NCI-H1105 treated with DMSO at 0.1 percent for 48 hours (cell line): ENCODE measurements at places on chromosomes 6 and 20.
A peak's percentile ranks its signal among the peaks of the same experiment; 100 is the strongest.

DNA sequence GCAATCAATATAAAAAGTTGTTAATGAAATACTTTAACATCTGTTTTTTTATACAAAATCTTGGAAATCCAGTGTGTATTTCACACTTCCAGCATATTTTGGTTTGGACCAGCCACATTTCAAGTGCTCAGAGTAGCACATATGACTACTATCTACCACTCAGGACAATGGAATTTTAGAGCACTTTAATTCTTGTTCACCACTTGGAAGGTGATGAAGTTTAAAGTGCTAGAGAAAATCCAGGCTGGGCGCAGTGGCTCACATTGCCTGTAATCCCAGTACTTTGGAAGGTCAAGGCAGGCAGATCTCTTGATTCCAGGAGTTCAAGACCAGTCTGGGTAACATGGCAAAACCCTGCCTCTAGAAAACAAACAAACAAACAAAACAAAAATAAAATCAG lies 6.1 kb upstream of the SLC35B3 start:
- DNase-seq, result no peak

DNA sequence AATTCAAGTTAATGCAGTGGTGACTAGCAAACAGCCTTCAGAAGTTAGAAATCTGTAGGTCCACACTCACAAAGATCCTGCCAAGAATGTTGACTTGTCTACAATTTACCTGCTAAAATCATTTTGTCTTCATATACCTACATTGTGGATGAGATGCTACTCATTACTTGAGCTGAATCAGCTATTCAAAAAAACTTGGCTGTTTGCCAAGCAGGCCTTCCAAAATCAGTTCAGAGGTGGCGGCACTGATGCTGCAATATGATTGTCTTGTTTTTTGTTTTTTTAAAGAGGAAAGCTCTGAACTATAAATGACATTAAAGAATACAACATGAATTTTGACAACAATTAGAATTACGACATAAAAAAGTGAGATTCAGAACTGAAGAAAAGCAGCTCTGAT lies 354.7 kb upstream of the KHDRBS2 start:
- peak; percentile 27 for DNase-seq

- DNase-seq, result peak; percentile 34
These were observed 68.1 kb downstream of the HFE start for GRCh38 chr6:26155061-26155930.

DNA sequence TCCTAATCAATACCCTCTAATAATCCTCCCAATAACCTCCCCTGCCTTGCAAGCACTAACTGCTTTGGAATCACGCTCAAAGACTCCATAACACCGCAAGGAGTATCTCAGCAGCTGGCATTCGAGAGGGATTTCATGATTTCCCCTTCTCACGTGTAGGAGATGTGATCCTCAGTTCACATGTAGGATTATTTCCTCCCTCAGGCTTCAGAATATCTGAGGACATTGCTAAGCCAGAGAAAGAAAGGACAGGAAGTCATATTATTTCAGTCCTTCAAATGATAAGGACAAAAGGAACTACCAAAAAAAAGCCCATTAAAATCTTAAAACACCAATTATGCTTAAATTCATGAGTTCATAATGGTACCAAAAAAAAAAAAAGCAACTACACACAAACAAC lies 122.9 kb downstream of the NFATC2 start:
- no peak for DNase-seq

GRCh38 chr6:137881522-137881886 lies 14.4 kb downstream of the TNFAIP3 start:
- no peak for DNase-seq

GRCh38 chr6:136921381-136921935 lies 643 bp upstream of the SLC35D3 start:
- no peak for DNase-seq

- no peak for DNase-seq
These were observed 228.2 kb downstream of the SOD2 start for GRCh38 chr6:159464816-159465215.

GRCh38 chr20:63678667-63679465 lies 17.6 kb upstream of the TNFRSF6B start:
- DNase-seq, result no peak

- no peak for DNase-seq
These were observed 204.7 kb upstream of the ARG1 start for GRCh38 chr6:131368198-131368911.

DNA sequence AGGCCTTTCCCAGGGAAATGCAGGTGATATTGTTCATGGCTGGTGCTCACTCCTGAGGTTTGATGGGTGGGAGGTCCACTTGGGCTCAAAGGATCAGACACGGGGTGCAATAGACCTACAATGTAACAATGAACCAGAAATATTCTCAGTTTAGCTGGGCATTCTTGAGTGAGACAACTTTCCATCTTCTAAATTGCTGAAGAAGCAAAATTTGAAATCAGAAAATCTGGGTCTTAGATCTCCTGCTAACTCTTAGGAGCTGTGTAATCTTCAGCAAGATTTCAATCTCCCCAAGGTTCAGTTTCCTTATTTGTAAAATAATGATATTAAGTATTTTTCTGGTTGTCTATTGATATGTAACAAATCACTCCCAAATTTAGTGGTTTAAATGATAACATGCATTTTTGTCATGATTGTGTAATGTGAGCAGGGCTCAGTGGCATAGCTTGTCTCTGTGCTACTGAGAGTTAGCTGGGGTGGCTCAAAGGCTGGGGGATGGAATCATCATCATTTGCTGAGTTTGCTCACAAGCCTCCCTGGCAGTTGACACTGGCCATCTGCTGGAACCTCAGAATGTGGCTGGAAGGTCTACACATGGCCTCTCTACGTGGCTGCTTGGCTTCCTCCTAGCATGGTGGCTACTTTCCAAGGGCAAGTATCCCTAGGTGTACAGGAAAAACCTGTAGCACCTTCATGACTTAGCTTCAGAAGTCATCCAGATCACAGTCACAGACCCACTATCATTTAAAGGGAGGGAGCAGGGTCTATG lies 98.8 kb downstream of the GRM1 start:
- no peak for DNase-seq

DNA sequence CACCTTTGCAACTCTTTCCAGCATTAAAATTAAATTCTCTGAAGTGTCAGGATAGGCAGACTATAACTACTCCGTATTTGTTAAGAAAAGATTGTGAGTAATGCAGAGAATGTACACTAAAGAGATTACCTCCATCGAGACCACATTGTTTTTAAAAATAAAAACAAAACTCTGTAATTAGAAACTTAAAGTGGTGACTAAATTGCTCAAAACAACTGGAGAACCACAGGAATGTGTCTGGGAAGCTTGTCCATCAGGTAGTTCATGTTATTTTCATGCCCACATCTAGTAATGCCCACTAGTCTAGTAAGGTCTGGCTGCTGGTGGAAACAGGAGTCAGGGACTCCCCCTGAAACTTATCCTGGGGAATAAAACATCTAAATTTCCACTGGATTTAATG lies 103.0 kb upstream of the FOXQ1 start:
- no peak for DNase-seq

DNA sequence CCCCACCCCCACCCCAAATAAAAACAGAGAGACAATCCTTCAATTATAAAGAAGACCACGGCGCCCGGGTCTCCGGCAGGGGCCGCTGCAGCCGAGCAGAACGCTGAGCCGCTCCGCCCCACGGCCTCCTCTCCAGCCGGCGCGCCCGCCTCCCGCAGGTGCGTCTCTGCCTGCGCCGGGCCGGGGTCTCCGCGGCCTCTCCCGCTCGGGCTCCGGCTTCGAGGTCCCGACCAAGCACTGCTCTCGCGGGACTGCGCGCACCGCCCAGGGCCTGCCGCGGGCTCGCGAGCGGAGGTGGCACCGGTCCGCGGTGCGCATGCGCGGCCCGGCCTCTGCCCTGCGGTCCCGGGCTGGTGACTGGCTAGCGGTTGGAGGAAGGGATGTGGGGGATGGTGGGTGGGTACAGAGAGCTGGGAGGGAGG lies 241 bp upstream of the SIRT5 start:
- DNase-seq, result peak; percentile 96

DNA sequence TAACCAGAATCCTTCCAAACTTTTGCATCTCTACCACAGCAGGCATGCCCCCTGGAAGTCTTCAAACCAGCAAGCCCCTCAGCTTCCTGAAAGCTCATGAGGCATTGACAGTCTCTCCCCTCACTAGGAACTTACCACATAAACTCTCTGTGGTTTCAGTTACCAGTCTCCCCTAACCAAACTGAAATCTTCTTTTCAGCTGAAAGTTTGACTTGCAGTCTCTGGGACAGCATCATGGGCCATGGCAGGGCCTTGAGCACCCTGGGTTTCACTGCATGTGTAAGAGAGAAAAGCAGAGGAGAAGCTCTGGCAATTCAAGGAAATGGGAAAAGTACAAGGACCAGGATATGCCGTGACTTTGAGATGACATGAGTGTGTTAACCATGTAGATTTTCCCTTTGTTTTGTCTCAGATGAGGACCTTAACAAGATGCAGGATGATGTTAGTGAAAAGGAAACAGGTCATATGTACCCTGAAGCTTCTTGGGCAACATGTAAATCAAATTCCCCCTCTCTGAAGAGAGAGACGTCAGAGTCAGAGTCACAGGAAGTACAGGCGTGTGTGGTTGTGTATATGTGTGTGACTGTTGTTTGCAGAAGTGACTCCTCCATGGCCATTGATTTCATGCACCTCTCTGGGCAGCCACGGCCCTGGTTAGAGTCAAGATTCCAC lies 106.3 kb downstream of the TNFRSF21 start:
- DNase-seq, result no peak

DNA sequence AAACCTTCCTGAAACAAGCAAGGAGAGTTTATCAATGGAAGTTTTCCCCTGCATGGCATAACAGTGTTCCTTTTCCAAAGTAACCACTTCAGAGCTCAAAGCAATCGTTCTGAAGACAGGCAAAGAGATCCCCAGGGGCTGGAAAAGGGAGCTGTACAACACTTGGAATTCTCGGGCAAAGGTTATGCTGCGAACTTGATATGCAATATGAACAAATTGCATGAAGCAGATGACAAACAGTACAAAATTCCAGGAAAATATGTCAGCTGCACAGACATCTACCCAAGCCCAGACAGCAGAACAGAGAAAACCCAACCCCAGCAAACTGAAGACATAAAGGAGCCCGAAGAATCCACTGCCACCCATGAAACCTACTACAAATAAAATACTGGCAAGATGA lies 18.4 kb downstream of the POPDC3 start:
- no peak for DNase-seq

- no peak for DNase-seq
These were observed 88.6 kb upstream of the MAFB start for GRCh38 chr20:40777653-40778052.

- no peak for DNase-seq
These were observed 579.6 kb upstream of the MAP3K7 start for GRCh38 chr6:91166271-91167046.

- DNase-seq, result no peak
These were observed 49.0 kb downstream of the TMEM170B start for GRCh38 chr6:11586536-11586935.

GRCh38 chr20:8404912-8405635 lies 273.0 kb downstream of the PLCB1 start:
- DNase-seq, result no peak

- DNase-seq, result no peak
These were observed 197.3 kb downstream of the TASP1 start for GRCh38 chr20:13441388-13441787.

DNA sequence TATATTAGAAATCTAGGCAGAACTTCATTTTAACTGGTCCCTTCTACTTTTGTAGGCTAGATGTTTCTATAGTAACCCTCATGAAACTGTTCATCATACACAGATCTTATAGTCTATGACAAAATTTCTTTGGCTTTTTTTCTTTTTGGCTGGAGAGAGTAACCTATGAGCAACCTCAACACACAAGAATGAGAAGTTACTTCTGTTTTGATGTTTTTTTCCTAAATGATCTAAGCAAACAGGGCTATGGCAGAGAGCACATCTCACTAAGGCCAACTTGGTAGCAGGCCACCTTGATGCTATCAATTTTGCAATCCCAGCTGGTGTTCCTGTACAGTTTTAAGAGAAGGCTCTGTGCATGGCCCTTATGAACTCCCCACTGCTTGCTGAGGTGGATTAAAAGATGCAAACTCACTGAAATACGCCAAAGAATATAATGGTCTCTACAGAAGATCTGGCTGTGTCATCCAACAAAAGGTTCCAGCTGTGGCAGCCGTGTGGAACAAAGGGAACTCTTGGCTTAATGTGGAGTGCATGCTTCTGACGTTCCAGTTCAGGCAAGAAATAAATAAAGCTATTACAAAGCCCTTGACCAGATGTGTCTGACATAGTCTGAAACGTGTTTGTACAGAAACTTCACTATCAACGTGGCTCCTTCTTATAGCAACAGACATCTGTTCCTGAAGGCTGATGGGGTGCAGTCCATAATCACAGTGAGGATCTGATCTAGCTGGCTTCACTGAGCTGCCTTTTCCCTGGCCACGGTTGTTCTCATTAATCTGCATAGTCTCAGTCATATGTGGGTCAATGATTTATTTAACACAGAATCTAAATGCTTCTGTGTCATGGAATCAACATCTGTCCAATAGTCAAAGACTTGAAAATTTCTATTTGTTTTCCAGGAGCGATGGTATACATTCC lies 481.1 kb downstream of the BMP2 start:
- DNase-seq, result no peak

DNA sequence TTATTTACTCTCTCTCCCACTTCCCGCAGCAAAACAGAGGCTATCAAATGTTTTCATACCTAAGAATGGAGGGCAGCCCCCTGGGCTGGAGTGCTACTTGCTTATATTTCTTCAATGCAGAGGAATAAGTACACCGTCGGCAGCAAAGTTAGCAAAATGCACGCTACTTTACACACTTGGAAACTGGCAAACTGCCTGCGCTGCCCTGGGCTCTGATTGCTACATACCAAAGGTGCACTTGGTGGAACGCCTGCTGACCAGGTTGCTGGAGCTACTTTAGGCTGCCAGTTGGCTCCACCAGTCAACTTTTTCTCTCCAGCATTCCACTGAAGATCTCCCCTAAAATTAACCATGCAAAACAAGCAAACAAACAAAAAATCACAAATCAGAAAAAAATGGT lies 62.4 kb downstream of the PRSS35 start:
- DNase-seq, result no peak

DNA sequence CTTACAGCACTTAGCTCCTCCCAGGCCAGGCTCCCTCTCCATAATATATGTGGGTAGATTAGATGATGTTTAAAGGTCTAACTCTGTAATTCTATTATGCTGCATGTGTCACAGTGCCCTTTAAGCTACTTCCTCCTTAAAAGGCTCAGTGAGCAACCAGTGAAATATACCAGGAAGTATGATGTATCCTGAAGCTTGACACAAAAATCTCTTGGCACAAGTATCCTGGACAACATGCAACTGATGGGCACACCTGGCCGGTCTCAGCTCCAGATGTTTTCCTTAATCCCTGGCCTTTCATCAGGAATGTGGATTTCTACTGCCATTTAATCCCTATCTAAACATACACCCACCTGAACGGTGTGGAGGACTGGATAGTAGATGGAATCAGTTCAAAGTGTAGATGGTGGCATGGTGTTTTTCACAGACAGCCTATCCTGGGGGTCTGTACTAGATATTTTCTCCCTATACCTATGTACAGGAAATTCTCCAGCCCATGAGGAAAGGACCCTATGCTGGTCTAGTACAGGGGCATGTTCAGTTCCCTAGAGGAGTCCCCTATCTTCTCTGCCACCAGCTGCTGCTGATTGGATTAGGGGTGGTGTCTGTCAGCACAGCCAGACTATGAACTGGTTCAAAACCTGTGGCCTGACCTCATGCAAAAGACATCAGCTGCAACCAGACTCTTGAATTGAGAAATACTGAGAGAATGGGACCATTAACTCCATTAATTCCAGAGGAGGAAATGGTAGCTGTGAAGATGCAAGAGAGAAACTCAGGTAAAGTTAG lies 59.4 kb upstream of the CITED2 start:
- DNase-seq, result no peak

GRCh38 chr20:19397666-19398065 lies 185.2 kb downstream of the SLC24A3 start:
- no peak for DNase-seq
